CD4-positive, alpha-beta T cell treated with Interleukin-10 for 1 hour (primary cell): ENCODE measurements at places on chromosomes 13 and 19.

GRCh38 chr13:64305246-64305645 lies 2889.6 kb upstream of the PCDH20 start:
- no peak for DNase-seq

- DNase-seq = no peak
Observed at GRCh38 chr13:109773276-109773675, 13.1 kb downstream of the IRS2 start.

- DNase-seq = no peak
Observed at GRCh38 chr13:95195146-95195545, 106.1 kb downstream of the ABCC4 start.

DNA sequence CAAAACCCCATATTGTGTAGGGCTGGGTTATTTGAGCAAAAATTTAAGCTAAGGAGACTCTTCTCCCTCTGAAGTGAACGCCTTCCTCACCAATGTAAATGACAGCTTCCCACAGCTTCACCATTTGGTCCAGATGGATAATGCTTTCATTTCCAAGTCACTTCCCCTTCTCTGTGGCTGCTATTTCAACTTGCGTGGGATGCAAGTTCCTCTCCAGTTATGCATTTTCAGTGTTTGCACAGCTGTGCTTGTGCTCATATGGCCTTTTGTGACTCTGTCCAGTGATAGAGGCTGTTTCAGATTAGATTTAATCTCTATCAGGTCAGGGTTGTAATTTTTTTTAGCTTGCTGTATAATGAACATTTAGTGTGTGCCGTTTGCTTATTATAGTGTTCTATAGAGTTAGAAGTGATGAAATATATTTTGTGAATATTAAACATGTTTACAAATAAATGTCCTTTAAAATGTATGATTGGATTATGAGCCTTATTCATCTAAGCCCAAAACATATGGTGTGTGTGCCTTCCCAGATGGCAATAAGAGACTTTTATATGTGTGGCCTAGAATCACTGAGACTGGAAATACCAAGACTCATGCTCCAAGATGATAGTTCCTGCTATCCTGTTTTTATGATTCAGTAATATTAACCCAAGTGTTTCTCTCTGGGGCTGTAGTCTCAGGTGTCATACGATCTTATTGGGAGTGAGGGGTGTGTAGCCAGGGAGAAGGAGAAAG lies 86.6 kb downstream of the TNFRSF19 start:
- no peak for DNase-seq
